ENCODE measurements at places on chromosomes 7 and 10.

- peak; percentile 26 for DNase-seq
Measured at GRCh38 chr7:91852263-91852741, 28.2 kb downstream of the MTERF1 start.

- peak; percentile 28 for DNase-seq
Measured at GRCh38 chr10:78038105-78038504, 4.4 kb downstream of the RPS24 start.

GRCh38 chr7:70355198-70356020, 757.1 kb downstream of the AUTS2 start:
- no peak for DNase-seq

DNA sequence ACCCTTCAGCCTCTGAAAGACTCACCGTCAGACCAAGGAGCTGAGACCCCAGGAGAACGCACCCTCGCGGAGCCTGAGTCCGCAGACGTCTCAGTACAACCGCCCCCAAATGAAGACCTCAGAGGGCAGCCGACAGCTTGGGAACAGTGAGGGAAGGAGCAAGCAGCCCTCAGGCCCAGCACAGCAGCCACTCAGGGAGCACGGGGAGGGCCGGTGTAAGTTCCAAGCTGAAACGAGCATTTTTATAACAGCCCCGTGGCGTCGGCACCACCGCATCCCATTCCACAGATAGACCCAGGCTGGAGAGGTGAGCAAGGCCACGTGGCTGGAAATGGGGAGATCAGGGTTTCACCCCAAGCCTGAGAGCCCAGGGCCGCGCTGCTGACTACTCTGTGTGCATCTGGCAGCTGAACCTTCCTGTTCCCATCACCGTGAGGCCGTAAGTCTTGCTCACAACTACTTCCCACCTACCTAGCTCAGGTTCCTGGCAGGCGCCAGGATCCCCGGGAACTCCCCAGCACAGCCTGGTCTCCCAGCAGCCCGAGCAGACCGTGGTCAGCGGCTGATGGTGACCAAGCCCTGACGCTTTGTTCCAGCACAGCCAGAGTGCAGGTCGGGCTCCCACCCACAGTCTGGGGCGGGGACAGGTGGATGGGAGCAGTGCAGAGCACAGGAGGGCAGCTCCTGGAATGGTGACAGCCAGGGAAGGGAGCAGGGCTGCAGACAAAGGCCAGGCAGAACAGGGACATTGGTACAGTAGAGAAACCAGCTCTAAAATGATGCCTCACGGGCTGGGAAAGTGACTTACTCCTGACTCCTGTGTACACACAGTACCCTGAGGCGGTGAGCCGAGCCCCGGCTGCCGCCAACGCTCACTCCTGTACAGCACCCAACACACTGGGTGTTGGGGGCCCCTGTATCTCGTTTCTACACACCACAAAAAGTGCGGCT, 6.1 kb upstream of the NOM1 start:
- no peak for DNase-seq

- DNase-seq = peak; percentile 67
Measured at GRCh38 chr7:100465702-100466311, 1.7 kb upstream of the SPACDR start.

All from fibroblast of villous mesenchyme (primary cell).